ENCODE measurements at places on chromosomes 6 and 20.

DNA sequence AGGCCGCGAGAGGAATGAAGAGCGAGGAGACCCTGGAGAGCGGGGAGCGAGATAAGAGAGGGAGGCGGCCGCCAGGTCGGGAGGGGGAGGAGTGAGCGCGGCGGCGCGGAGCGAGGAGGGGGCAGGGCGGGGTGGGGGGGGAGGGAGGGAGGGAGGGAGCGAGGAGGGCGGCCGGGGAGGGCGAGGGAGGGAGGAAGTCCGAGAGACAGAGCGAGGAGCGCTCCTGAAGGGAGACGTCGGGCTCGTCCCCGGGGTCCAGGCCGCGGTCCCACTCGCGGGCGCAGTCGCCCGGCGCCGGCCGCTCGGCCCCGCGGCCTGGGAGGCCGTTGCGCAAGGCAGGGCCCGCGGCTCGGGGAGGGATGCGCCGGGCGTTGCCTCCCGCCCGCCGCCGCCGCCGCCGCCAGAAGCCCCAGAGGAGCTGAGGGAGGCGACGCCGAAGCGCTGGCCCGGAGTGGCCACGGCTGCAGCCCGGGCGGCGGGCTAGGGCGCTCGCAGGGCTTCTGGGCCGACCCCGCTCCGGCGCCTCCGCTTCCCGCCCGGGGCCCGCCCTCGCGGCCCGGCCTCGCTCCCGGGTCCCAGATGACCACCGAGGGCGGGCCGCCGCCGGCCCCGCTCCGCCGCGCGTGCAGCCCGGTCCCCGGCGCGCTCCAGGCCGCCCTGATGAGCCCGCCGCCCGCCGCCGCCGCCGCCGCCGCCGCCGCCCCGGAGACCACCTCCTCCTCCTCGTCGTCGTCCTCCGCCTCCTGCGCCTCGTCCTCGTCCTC lies at the start of gene FOXF2:
TSS of gene FOXF2 (plus strand) at position 208 of the 764 bp plus-strand sequence. CDS start at position 580, 372 bp downstream.
- DNase-seq, result no peak

GRCh38 chr6:95785785-95786184 lies 208.4 kb downstream of the MANEA start:
- no peak for DNase-seq

- peak; percentile 66 for DNase-seq
Observed at GRCh38 chr6:137717074-137718073, 149.7 kb upstream of the TNFAIP3 start.

DNA sequence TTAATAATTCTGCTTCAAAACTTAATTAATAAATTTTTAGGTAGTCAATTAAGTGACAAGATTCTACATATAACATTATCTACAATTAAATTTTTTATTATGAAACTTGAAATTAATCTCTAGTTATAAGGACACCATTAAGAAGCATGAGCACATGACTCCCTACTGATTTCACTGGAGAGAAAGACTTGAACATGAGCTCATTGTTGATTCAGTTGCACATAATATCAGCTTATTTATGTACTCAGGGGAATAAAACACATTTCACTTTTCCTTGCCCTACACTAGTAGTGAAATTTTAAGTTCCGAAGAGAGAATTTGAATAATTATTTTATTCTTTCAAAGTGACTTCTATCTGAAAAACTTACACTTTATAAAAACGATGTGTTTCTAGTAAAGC lies 370.2 kb upstream of the EPHA7 start:
- no peak for DNase-seq

DNA sequence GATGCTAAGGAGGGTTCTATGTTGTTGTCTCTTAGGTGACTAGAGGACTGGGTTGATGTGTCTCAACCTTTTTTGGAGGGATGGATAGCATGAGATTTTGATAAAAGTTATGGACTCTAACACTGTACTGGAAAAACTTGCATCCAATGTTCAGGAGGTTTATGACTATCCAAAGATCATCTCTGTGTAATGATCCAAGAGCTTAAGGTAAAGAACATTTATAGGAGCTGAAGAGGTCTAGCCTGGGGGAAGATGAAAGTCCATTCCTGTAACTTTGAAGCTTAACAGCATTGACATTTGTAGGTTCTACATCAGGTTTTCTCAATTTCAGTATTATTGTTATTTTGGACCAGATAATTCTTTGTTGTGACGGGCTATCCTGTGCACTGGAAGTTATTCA lies 48.9 kb downstream of the ESF1 start:
- DNase-seq, result no peak

GRCh38 chr6:126531286-126531685 lies 191.4 kb downstream of the CENPW start:
- no peak for DNase-seq

DNA sequence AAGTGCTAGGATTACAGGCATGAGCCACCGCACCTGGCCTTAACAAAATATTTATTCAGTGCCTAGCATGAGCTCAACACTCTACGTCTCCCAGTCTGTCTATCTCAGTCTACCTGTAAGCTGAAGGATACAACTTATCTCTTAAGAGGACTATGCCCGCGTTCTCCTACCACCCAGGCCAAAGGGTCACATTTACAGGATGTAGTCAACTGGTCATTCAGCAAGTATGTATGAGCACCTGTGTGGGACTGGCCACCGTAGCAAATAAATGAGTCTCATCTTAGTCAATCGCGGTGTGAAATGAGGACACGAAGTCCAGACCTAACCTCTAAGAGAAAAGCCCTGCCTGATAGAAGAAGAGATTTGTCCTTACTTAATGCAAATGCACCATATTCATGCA lies 49.9 kb downstream of the MUC22 start:
- no peak for DNase-seq

- DNase-seq, result no peak
Observed at GRCh38 chr6:37583261-37583660, 83.6 kb upstream of the CCDC167 start.

DNA sequence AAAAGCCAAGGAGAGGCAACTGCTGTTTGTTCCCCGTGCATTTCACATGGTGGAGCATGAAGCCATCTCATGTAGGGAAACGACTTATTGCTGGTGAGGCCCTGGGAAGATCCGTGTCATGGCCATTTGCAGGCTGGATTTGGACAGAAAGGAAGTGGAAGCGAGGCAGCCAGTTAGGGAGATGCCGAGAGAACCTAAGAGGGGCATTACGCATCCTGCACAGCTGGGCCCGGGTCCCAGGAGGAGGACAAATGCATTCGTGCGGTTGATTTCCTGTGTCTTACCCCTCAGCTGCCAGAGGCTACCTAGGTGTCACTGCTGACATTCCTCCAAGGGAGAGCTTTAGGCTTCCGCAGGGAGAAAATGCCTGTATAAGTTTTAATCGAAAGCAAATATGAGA lies 316.2 kb upstream of the CDYL start:
- DNase-seq, result no peak

- DNase-seq, result no peak
Observed at GRCh38 chr6:142406131-142406530, 104.3 kb downstream of the ADGRG6 start.

- no peak for DNase-seq
Observed at GRCh38 chr6:53723331-53723730, 57.8 kb upstream of the KLHL31 start.

GRCh38 chr6:74409447-74409846 lies 713.4 kb downstream of the CD109 start:
- no peak for DNase-seq

- DNase-seq, result no peak
Observed at GRCh38 chr6:139425780-139426179, 51.3 kb upstream of the CITED2 start.

- DNase-seq, result no peak
Observed at GRCh38 chr6:142374965-142375733, 73.3 kb downstream of the ADGRG6 start.

GRCh38 chr6:168347615-168348014 lies 28.0 kb upstream of the DACT2 start:
- DNase-seq, result no peak

- DNase-seq, result no peak
Observed at GRCh38 chr6:16272201-16272600, 33.8 kb downstream of the GMPR start.

DNA sequence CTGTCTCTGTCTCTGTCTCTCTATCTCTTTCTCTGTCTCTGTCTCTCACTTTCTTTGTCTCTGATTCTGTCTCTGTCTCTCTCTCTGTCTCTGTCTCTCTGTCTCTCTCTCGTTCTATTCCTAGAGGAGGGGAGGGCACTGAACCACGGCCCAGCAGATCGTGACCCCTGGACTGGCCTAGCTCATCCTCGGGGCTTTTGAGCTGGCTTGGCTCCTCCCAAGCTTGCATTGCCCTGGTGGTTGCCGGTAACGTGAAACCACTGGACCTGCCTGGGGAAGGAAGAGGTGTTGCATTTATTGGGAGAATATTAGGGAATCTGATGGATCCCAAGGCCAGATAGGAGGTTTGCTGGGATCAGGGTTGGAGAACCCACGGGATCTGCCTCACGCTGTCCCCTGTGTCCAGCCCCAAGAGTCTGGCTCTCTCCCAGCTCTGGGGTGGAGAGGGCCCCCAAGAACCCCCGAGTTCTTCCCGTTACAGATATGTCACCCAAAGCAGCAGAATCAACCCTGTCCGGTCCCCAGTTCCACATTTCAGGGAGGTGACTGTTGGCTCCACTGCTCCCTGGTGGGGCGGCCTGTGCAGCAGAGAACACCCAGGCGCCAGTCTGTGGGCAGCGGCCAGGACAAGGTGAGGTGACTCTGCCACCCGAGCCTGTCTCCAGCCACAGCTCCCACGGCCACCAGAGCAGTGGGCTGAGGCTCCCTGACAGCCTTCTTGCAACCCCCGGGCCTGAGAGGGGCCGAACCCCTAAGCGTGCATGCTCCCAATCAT lies 228.3 kb downstream of the TTLL2 start:
- DNase-seq, result no peak

DNA sequence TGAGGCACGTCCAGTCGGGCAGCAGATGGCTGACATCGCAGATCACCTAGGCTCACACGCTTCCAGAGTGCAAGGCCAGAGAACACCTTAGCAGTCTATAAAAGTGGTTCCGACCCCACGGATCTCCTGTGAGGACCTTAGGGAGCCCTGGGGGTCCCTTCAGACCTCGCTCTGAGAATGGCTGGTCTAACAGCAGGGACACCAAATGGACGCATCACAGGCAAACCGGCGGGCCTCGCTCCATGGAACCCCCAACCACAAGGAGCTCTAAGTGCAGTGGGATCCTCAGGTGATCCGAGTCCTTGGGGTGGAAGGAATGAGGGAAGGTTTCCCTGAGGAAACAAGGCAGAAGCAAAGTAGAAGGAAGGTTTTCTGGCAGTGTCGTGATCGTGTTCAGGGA lies 135.4 kb downstream of the SMOC2 start:
- no peak for DNase-seq

GRCh38 chr6:126293891-126294524 lies 45.9 kb upstream of the CENPW start:
- DNase-seq, result no peak

Measured in activated T-cell treated with anti-CD3 and anti-CD28 coated beads, Interleukin-2, amount 50 U/mL, for 4 hours (primary cell).